ENCODE measurements at places on chromosomes 12 and 14. TPM values are rescaled to one million over a fixed set of nuclear protein-coding genes. Genes with fewer than 3 reads are reported as not detected.

Gene MAPKAPK5
- 47.6 TPM for polyA plus RNA-seq

Gene LRCOL1
- not detected for polyA plus RNA-seq

Gene PROX2
- not detected for polyA plus RNA-seq

Gene LRRC9
- polyA plus RNA-seq = not detected

Gene FGF23
- not detected for polyA plus RNA-seq

Gene PA2G4
- polyA plus RNA-seq = 249 TPM

Gene ASCL4
- not detected for polyA plus RNA-seq

Gene LUM
- not detected for polyA plus RNA-seq

DNA sequence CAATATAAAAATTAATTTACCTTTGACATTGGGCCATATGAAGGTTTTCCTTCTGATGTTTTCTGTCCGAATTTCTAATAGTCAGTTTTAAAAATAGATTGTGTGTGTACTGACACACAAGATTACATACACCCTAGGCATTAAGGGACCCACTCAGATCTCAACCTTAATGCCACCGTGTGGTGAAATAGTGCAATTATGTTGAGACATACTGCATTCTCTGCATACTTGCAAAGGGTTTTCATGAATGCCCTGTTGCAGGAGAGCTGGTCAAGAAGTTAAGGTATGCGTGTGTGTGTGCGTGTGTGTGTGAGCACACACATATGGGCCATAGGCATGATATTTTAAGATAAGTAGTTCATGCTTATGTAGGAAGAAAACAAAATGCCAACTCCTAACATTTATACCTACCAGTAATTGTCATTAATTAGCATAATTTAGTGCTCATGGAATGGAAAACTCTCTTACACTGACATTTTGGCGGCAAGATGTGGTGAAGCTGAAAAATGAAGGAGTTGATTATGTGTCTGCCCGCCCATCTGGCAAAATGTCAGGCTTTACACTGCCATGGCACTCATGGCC is 58.8 kb downstream of the PIK3C2G start:
- no peaks in the 10 kb centered on the region for H3K36me3 ChIP-seq
- no peaks in the 10 kb centered on the region for H3K4me1 ChIP-seq
- no peak overlapping the region for H3K4me3 ChIP-seq
- no peaks in the 10 kb centered on the region for H3K27me3 ChIP-seq

GRCh38 chr14:32933629-32934072 is 5.0 kb upstream of the NPAS3 start:
- H3K36me3 ChIP-seq = no peaks in the 10 kb centered on the region
- no peak overlapping the region for H3K4me3 ChIP-seq
- no peaks in the 10 kb centered on the region for H3K27me3 ChIP-seq
- H3K4me1 ChIP-seq = no peaks in the 10 kb centered on the region
- no peak for DNase-seq
- H3K27ac ChIP-seq = no peak overlapping the region

GRCh38 chr12:49909826-49910225 is 6.1 kb upstream of the FAIM2 start:
- H3K27me3 ChIP-seq = no peaks in the 10 kb centered on the region
- no peak overlapping the region for H3K27ac ChIP-seq
- no peaks in the 10 kb centered on the region for H3K4me1 ChIP-seq
- no peak overlapping the region for H3K4me3 ChIP-seq
- DNase-seq = no peak

DNA sequence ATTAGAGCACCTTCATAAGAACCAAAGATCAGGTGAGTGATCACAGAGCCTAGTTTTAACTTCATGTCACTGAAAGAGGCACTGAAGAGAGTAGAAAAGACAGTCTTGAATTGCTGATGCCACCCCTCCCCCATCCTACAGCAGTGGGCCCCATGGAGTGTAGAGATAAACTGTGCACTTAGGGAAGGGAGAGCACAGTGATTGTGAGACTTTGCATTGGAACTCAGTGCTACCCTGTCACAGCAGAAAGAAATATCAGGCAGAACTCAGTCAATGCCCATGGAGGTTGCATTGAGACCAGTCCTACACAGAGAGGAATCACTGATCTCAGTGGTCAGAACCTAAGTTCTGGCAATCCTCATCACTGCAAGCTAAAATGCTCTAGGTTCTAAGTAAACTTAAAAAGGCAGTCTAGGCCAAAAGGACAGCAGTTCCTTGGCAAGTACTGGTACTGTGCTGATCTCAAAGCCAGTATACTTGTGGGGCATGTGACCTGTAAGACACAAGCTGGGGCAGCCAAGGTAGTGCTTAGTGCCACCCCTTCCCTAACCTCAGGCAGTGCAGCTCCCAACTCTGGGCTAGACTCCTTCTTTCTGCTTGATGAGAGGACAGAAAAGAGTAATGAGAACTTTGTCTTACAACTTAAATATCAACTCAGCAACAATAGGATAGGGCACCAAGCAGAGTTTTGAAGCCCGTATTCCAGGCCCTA is 94.1 kb downstream of the FSCB start:
- H3K4me3 ChIP-seq = no peak overlapping the region
- H3K4me1 ChIP-seq = no peaks in the 10 kb centered on the region
- no peak for DNase-seq
- no peaks in the 10 kb centered on the region for H3K27me3 ChIP-seq
- no peaks in the 10 kb centered on the region for H3K36me3 ChIP-seq

DNA sequence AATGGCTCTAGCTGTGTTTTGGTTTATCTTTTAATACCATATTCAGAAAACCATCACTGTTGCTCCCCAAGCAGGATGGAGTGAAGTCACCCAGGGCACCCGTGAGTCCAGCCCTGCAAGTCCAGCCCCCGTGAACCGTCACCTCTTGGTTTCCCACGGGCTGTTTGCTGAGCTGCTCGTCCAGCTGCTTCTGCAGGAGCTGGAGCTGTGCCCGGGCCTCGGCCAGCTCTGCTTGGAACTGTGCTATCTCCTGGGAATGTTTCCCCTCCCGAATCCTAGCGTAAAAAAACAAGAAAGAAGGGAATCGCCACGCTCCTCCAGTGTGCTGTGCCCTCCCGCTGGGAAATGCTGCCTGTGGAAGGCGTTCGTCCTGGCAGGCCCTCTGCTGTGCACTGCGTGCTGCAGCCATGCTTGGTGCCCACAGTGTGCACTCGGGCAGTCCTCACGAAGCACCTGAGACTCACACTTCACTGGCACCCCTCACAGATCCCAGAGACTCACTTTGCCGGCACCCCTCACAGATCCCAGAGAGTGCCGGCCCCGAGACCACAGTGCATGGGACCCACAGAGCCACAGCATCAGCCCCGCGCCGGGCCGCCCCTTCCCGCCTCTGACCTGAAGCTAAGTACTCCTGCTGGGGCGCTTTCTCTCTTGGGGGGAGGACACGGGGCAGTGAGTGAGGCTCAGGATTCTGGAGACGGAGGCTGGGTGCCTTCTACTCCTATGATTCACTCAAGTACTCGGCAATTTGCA is 15.4 kb upstream of the ANKLE2 start:
- H3K36me3 ChIP-seq = peaks cover 41% of the 10 kb centered on the region
- peaks cover 12% of the 10 kb centered on the region for H3K4me1 ChIP-seq
- DNase-seq = no peak
- H3K27me3 ChIP-seq = no peaks in the 10 kb centered on the region
- H3K4me3 ChIP-seq = no peak overlapping the region
- H3K27ac ChIP-seq = no peak overlapping the region

GRCh38 chr12:76726626-76727025 is 37.3 kb upstream of the ZDHHC17 start:
- H3K4me1 ChIP-seq = no peaks in the 10 kb centered on the region
- no peaks in the 10 kb centered on the region for H3K36me3 ChIP-seq
- H3K4me3 ChIP-seq = no peak overlapping the region
- H3K27ac ChIP-seq = no peak overlapping the region
- no peak for DNase-seq

DNA sequence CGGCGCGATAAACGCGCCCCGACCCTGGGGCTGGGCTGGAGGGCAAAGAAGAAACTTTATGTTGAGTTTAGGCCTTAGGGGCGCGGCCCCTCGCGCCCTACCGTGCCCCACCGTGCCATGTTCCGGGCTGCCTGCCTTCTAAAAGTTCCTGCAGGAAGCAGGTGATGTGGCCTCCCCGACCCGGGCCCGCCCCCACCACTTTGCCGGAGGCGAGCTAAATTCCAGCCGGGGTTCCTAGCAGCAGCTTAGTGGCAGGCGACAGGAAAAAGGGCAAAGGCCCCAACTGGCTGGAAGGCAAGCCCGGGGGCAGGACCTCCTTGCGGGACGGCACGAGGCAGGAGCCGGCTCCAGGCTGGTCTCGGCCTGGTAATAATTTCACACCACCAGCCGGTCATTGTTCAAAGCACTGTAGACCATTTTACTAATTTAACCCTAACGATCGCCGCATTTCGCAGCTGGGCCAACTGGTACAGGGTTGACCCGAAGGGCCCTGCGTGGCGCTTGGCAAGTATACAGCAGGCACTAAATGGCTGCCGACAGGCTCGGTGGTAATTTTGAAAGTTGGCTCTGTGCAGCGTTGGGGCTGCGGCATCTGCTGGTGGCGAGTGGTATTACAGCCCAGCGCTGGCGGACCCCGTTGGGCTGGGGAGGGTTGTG is 895 bp upstream of the CCDC88C start:
- H3K27ac ChIP-seq = peak overlapping the region; percentile 29
- DNase-seq = peak; percentile 73
- no peaks in the 10 kb centered on the region for H3K27me3 ChIP-seq
- peak overlapping the region; percentile 60 for H3K4me3 ChIP-seq

DNA sequence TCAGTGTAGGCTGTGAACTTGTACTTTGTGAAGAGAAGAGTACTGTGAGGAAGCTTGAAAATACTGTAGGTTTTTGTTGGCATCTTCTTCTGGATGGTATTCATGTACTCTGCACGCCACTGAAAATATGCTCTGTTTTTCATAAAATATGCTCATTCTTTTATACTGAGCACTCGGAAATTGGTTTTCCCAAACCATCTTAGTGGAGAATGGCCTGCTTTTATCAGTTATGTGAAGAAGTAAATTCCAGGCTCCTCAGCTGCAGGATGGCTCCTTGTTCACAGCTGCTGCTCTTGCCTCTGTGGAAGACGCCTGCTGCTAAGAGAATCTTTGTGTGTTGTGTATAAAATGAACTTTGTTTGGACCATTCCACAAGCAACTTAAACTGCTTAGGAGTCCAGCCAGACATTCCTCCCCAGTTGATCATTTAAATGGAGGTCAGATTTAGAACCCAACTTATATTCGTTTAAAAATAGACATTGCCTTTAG is 443.5 kb upstream of the RGS6 start:
- DNase-seq = no peak
- H3K27ac ChIP-seq = no peak overlapping the region
- H3K4me3 ChIP-seq = no peak overlapping the region
- no peaks in the 10 kb centered on the region for H3K4me1 ChIP-seq
- H3K27me3 ChIP-seq = no peaks in the 10 kb centered on the region

DNA sequence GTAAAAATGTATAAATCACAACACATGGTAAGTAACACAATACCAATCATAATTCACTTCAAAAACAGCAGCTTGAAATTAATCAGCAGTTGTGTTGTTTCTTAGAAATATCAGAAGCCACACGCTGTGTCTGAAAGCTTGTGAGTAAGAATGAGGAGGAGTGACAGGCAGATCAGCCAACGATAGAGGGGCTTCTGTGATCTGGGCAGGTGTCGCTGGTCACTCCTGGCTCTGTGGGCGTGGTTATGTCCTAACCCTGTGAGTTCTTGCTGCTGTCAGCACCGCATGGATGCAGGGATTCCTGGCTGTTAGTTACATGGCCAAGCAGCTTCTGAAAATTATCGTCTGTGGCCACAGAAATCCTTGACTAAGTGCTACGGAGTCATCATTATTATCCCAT is 123.4 kb downstream of the SLC25A47 start:
- H3K36me3 ChIP-seq = no peaks in the 10 kb centered on the region
- no peaks in the 10 kb centered on the region for H3K4me1 ChIP-seq
- no peak for DNase-seq
- no peak overlapping the region for H3K4me3 ChIP-seq
- H3K27ac ChIP-seq = no peak overlapping the region

DNA sequence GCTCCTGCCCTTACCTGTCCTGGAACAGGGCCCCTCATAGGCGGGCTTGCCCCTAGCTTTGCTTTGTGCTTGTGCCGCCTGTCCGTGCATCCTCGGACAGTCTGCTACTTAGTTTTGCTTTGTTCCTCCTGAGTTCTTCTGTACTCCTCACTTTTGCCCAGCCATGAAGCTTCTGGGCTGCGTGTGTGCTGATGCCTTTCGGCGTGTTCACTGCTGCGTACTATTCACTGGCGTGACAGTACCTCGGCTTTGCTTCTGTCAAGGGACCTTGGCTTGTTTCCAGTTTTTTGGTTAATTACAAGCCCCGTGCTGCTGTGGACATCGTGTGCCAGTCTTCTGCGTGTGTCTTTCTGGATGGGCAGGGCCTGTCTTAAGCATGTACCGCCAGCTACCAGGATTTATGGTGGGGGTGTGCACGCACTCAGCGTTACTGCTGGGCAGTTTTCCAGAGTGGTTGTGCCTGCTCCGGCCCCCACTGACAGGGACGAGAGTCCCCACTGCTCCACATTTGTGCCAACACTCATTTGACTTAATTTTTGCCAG is 2.5 kb downstream of the PACS2 start:
- no peak for DNase-seq
- H3K4me3 ChIP-seq = no peak overlapping the region
- no peaks in the 10 kb centered on the region for H3K36me3 ChIP-seq

DNA sequence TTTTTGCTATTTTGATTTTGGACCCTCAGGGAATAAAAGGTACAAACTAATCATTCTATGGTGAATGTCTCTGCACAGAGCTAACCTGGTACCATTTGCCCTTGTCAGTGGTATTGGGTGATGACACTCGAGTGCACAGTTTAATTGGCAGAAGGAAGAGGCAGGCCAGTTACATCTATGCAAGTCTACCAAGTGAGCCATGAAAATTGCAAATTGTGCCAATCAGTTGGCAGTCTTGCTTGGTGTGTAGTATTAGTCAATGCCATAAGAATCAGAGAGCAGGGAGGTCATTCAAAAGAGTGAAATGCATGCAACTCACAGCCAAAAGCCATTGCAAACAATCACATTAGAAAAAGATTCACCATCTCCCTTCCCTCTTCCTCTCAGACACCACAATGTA is 479.6 kb downstream of the ADAMTS20 start:
- no peak overlapping the region for H3K4me3 ChIP-seq
- H3K4me1 ChIP-seq = no peaks in the 10 kb centered on the region
- no peaks in the 10 kb centered on the region for H3K27me3 ChIP-seq
- no peak overlapping the region for H3K27ac ChIP-seq
- DNase-seq = no peak

DNA sequence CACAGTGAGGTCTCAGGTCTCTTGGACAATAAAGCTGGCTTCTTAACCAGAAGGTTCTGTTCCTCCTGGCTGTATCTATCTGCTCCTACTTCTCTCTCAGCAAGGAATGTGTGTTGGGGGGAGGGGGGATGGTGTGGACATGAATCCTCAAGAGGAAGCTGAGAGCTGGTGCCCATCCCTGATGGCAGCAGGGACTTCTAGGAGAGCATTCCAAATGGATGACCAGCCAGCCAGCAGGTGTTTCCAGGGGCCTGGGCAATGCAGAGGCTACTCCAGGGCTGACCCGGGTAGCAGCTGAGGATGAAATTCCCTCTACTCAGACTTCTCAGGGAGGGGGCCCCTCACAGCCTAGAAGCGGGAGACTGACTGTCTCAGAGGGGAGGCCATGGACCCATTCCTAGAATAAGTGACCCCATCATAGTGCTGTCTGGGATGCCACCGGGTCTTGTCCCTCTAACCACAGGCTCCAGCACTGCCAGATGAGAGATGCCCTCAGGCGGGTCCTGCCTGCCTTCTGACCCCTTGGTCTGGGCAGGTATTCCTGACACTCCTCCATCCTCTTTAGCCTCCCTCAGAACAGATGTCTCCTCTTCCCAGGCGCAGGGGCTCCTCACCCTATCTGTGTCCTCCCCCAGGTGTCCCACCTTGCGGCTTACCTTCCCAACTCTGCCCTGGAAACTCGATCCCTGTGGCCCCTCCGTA is 1.2 kb downstream of the RAB15 start:
- H3K36me3 ChIP-seq = no peaks in the 10 kb centered on the region
- no peak overlapping the region for H3K27ac ChIP-seq
- no peaks in the 10 kb centered on the region for H3K27me3 ChIP-seq
- peaks cover 19% of the 10 kb centered on the region for H3K4me1 ChIP-seq
- no peak overlapping the region for H3K4me3 ChIP-seq
